ENCODE measurements at places on chromosomes 2 and 18.

DNA sequence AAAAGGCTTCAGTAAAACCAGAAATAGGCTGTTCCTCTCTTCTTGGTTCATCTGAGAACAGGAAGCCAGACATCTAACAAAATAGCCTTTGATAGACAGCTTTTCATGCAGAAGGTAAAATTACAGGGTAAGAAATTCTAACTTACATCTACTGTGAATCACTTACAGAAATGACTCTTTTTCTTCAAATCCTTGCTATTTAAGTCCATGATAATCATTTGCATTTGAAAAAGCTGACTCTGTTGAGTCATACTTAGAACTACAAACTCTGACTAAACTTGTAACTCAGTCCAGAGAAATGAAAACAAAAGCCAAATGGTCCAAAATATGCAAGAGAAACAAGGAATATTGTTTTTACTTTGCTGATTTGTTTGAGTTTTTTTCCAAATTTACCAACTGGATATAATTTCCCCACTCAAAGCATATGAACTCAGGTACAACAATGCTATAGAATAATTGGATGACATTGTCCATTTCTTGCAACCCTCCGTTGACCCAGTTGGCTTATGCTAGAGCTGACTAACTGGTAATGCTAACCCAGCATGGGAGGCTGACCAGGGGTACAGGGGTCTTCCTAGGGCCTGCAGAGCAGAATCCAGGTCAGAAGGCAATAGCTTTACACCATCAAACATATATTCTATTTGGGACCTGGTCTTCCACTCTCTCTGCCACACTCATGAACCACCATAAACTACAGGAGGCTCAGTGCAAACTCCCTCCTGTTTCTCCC, 18.8 kb upstream of the MREG start:
- DNase-seq = no peak

DNA sequence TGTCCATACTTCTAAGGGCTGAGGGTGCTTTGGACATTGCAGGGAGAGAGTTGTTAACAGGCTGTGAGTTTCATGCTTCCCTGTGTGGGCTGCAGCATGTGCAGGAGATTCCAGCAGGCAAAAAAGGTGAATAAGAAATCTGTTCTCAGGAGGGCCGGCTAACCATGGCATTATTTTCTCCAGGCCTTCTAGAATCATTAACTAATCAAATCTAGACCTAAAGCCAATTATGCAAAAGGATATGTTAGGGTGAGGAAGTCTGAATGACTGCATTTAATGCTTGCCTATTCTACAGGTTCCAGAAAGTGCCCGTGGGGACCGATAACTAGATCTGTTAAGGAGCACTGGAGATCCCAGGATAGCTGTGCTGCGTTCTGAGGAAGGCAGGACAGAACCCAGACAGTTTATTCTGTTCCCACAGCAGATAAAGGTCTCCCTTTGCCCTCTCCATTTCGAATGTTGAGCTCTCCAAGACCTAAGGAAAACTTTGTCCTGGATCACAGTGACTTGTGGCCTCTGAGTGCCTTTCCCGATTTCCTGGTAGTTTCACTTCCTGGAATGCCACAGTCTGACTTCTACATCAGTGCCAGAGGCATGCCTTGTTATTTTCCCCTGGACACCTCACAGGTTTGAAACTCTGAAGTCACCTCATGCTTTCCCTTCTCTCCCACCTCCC, 50.0 kb upstream of the ZFP36L2 start:
- DNase-seq = no peak

DNA sequence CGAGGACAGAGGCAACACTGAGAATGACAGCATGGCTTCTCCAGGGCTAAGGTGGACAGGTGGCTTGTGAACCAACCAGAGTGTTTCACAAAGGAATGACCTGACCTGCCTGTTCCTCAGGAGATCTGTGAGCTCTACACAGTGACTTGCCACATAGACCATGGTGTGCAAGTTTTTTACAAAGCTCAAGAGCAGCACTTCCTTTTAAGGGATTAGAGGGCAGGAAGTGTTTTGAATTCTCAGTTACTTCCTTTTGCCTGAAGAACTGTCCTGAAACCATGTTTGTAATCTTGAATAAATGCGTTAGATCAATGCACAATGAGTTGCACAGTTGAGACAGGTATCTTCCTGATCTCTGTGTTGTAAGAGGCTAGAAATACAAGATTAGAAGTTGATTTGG, 421.9 kb downstream of the THSD7B start:
- no peak for DNase-seq

- DNase-seq = no peak
Observed at GRCh38 chr18:43022874-43023273, 92.6 kb downstream of the RIT2 start.

GRCh38 chr2:189407281-189408209, 33.7 kb upstream of the WDR75 start:
- DNase-seq = no peak

DNA sequence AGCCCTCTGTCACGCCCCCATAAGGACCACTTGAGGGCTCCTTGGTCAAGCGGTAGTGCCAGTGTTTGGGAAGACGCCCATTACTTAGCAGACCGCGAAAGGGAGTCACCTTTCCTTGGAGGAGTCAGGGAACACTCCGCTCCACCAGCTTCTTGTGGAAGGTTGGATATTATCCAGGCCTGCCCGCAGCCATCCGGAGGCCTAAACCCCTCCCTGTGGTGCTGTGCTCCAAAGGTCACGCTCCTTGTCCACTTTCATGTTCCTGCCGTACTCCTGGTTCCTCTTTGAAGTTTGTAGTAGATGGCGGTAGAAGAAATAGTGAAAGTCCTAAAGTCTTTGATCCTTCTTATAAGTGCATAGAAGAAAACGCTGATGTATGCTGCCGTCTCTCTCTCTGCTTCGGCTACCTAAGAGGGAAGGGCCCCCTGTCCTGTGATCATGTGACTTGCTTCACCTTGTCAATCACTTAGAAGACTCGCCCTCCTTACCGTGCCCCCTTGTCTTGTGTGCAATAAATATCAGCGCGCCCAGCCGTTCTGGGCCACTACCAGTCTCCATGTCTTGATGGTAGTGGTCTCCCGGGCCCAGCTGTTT, 1.7 kb upstream of the CATIP start:
- no peak for DNase-seq

GRCh38 chr2:227124811-227125210, 39.2 kb downstream of the COL4A4 start:
- DNase-seq = no peak

- DNase-seq = no peak
Observed at GRCh38 chr2:181570833-181571661, 85.9 kb downstream of the CERKL start.

GRCh38 chr2:118312969-118313756, 224.9 kb downstream of the INSIG2 start:
- DNase-seq = no peak

DNA sequence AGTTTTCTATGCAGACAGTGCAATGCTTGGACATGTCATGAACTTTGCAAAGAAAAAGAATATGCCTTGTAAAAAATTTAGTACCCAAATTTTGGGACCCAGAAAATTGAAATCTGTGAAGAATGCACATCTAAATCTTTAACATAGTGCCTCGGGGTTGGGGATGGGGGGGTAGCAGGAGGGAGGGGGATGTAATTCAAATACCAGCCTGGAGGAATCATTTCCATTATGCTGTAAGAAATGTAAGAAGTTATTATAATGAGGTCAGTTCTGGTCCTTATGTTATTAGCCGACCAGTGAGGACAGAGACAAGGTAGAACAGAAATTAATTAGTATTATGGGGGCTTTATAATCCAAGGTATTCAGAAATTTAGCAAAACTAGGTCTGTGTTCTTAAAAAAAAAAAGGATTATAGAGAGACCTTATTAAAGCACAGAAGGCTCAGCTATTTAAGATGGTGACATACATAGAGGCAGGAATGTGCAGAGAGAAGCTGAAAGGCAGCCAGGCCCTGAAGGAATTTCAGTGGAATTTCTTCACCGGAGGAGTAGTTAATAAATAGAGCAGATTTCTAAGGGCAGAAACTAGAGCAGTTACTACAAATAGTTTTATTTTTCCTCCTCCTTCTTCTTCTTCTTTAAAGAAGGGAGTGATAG, 89.0 kb upstream of the RBMS1 start:
- no peak for DNase-seq

- DNase-seq = no peak
Observed at GRCh38 chr18:57077786-57078552, 68.9 kb upstream of the BOD1L2 start.

- no peak for DNase-seq
Observed at GRCh38 chr18:67117804-67118203, 398.7 kb downstream of the DSEL start.

GRCh38 chr2:27509326-27509725, 12.7 kb downstream of the GCKR start:
- no peak for DNase-seq

GRCh38 chr2:226584518-226585055, 215.0 kb downstream of the IRS1 start:
- DNase-seq = no peak

DNA sequence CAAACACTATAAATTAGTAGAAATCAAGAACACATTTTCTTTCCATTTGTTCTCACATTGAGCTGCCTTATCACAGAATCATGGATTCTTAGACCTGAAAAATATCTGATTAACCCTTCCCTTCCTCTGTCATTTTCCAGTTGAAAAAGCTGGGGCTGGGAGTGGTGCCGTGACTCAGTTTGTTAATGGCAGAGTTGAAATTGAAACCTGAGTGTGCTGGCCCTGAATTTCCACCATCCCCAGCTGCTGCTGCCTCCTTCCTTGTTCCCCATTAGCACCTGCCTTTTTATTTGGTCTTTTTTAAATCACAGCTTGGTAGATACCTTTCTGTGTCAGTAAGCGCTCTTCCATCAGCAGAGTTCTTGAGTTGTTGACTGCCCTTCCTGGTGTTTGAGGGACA, 10.6 kb downstream of the FARP2 start:
- no peak for DNase-seq
